Neural crest cell (in vitro differentiated cells): ENCODE measurements at places on chromosomes 12 and 14. TPM values are rescaled to one million over a fixed set of nuclear protein-coding genes. Genes with fewer than 3 reads are reported as not detected.

- H3K27me3 ChIP-seq = no peaks in the 10 kb centered on the region
- DNase-seq = no peak
- H3K27ac ChIP-seq = no peak overlapping the region
- no peaks in the 10 kb centered on the region for H3K4me1 ChIP-seq
Measured at GRCh38 chr14:89899291-89899690, 55.2 kb downstream of the EFCAB11 start.

DNA sequence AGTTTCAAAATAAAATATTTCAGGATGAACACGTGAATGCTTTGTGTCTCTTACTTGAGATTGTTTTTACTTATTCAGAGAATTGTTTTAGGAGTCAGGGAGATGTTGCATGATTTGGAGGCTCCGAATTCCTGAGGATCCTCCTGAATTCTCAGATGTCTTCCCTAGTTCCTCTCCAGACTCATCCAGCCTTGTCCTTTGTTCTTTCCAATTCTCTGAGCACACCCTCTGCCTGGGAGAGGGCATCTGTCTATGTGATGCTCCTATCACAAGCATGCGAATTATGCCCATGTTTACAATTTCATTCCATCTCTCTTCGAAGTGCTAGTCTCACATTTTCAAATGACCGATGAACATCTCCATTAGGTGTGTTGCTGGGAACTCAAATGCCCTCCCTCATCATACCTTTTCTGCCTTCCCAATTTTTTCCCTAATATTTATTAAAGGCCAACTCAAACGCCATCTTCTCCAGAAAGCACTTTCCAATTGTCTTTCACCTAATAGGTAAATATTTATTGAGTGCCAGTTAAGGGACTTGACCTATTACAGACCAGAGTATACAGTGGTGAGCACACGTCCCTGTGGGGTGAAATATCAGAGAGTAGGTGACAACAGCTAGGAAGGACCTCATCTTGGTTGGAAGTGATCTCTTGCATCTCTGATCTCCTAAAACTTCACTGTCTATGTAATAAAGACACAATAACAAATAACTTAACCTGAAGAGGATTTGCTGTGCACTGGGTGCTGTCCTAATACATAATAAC is 64.4 kb downstream of the ARF6 start:
- H3K27ac ChIP-seq = no peak overlapping the region
- no peaks in the 10 kb centered on the region for H3K4me1 ChIP-seq
- H3K4me3 ChIP-seq = no peak overlapping the region
- H3K27me3 ChIP-seq = no peaks in the 10 kb centered on the region
- no peak for DNase-seq

- H3K27ac ChIP-seq = peak overlapping the region; percentile 87
- no peaks in the 10 kb centered on the region for H3K36me3 ChIP-seq
- peak overlapping the region; percentile 52 for H3K4me3 ChIP-seq
- peaks cover 21% of the 10 kb centered on the region for H3K27me3 ChIP-seq
- DNase-seq = no peak
Measured at GRCh38 chr12:69007101-69007854, 74.3 kb upstream of the CPM start.

DNA sequence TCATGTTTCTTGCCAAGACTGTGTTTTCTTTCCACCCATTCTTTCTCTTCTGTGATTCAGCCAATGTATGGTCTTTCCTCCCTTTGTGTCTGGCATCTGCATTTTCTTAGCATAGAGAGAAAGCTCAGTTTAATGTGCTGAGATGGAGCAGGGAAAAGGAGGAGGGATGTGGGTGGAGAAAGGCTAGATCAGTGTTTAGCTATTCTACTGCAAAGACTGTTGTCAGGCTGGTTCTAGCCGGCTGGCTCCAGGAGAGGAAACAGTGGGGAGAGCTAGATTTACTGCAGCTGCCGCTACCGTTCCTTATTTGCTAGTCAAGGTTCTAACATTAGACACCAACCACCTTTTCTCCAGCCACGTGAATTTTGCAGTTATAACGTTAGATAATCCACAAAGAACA is 5.2 kb upstream of the RIMKLB start:
- no peaks in the 10 kb centered on the region for H3K36me3 ChIP-seq
- peaks cover 37% of the 10 kb centered on the region for H3K4me1 ChIP-seq
- H3K27ac ChIP-seq = peak overlapping the region; percentile 73

The TAS2R43 gene
- 0.30 and 0.47 TPM in 2 replicates for total RNA-seq

- H3K36me3 ChIP-seq = no peaks in the 10 kb centered on the region
- no peak overlapping the region for H3K4me3 ChIP-seq
- no peaks in the 10 kb centered on the region for H3K27me3 ChIP-seq
- DNase-seq = no peak
- no peaks in the 10 kb centered on the region for H3K4me1 ChIP-seq
Measured at GRCh38 chr14:31582836-31583452, 21.7 kb downstream of the NUBPL start.

DNA sequence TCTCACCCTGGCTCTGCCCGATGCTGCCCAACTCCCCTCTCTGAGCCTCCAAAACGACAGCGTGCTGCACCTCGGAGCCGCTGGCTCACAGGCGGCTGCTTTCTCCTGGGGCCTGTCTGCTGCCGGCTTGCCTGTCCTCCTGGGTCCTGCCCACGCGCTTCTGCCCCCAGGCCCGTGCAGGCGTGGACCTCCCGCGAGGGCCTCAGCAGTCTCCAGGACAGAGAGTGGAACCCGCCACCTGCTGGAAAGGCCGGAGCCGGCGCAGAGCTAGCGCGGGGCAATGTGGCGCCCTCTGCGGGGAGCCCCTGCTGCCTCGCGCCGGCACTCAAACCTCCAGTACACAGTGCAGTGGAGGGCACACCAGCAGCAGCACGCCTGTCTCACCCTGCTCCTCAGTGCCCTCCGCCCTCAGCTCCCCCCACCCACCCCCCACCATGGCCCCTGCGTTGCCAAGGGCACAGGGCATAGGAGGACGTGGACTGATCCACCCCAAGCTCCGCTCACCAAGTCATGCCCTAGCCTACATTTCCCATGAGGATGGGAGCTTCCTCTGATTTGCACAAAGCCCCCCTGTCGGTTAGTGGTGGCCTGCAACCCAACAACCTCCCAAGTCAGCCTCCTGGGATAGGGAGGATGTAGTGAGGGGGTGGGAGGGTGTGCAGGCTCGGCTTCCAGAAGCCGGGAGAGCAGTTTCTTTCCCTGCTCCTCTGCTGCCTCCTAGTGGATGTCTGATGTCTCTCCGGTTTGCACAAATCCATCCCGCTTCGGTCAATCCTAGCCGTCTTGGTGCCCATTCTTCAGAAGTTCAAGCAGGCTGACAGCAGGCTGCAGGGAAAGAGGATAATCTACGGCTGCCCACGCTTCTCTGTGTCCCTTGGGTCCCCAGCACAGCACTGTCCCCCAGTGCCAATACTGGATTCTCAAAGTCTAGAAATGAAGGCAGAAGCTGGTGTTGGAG is 25.2 kb downstream of the KRT8 start:
- H3K36me3 ChIP-seq = no peaks in the 10 kb centered on the region
- DNase-seq = peak; percentile 77
- H3K4me1 ChIP-seq = peaks cover 10% of the 10 kb centered on the region
- peak overlapping the region; percentile 83 for H3K4me3 ChIP-seq

DNA sequence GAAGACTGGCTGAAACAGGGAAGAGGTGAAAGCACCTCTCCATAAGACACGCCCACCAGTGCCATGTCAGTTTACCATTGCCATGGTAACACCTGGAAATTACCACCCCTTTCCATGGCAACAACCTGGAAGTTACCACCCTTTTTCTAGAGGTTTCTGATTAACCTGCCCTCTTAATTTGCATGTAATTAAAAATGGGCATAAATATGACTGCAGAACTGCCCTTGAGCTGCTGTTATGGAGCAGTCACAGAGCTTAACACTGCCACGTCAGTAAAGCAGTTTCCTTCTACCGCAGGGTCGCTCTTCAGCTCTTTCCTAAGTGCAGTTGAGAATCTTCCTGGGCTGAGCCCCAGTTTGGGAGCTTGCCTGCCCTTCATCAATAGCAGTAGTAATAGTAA is 55.2 kb downstream of the RASSF3 start:
- H3K27me3 ChIP-seq = no peaks in the 10 kb centered on the region
- peaks cover 40% of the 10 kb centered on the region for H3K4me1 ChIP-seq
- no peaks in the 10 kb centered on the region for H3K36me3 ChIP-seq
- H3K27ac ChIP-seq = no peak overlapping the region

DNA sequence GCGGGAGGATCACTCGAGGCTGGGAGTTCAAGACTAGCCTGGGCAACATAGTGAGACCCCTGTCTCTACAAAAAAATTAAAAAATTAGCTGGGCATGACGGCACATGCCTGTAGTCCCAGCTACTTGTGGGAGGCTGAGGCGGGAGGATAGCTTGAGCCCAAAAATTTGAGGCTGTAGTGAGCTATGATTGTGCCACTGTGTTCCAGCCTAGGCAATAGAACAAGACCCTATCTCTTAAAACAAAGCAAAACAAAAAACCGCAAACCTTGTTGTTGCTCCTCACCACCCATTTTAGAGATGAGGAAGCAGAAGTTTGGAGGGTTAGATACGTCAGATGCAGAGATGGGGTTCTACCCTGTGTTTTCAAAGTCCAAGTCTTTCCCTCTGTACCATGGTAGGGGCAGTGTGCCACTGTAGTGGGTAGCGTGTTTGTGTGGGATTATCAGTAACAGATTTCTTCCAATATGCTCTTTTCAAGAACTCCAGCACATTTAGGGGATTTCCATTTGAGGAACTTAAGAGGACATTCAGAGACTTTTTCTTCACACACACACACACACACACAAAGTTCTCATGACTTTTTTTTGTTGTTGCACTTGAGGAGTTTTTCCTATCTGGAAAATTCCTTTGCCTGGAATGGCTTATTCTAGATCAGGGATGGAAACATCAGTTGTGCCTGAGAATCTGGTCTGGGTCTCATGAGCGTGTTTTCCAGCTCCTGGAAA is 186.5 kb downstream of the CHST11 start:
- peak overlapping the region; percentile 63 for H3K27ac ChIP-seq
- peaks cover 10% of the 10 kb centered on the region for H3K4me1 ChIP-seq
- peaks cover 5% of the 10 kb centered on the region for H3K36me3 ChIP-seq
- H3K27me3 ChIP-seq = no peaks in the 10 kb centered on the region
- no peak overlapping the region for H3K4me3 ChIP-seq

- no peak overlapping the region for H3K27ac ChIP-seq
- H3K27me3 ChIP-seq = no peaks in the 10 kb centered on the region
- peak overlapping the region; percentile 51 for H3K4me3 ChIP-seq
- H3K4me1 ChIP-seq = peaks cover 60% of the 10 kb centered on the region
- no peaks in the 10 kb centered on the region for H3K36me3 ChIP-seq
Measured at GRCh38 chr12:116123451-116124258, 153.8 kb downstream of the MED13L start.

DNA sequence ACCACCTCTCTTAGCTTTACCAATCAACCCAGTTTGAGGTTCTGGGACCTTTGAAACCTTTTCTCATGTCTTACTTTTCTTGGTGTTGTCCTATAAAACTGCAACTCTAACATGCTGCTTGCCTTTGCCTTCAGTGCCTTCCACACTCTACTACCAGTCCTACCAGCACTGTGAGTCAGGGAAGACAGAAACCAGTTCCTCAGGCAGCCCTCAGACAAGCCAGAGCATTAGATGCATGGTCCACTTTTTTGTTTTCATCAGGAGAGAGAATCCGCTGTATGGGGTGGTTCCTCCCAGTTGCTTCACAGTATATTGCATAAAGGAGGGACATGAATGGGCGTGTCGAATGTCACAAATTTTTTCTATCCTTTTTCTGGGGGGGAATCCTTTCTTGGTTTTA is 17.3 kb upstream of the KLRB1 start:
- no peak overlapping the region for H3K27ac ChIP-seq
- DNase-seq = no peak
- no peak overlapping the region for H3K4me3 ChIP-seq
- peaks cover 8% of the 10 kb centered on the region for H3K36me3 ChIP-seq

DNA sequence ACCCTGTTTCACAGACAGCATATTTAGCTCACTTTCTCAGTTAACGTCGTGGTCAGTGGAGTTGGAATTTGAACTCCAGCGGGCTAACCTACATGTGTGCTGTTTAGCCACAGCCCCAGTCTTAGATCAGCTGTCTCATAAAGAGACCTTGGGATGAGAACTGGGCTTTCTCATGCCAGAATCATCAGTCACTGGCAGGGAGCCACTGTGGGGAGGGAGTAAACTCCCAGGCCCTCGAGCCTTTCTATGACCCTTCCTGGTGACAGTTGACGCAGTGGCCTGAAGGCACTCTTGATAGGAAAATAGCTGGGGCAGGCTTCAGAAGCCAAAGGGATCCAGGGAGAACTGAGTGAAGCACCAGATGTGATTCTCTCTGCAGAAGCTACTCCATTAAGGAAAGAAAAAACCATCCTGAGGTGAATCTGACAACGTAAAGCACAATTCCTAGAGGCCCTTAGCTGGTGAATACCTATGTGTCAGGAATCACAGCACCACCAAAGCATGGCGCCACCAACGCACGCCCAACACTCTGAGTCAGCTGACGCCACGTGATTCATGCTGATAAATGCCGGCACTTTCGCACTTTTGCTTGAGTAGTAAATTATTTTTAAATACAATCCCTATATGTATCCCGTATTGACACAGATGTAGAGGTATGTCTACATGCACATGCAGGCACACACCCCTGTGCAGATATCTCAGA is 279.6 kb upstream of the TMEM132C start:
- H3K36me3 ChIP-seq = peaks cover 2% of the 10 kb centered on the region
- no peaks in the 10 kb centered on the region for H3K27me3 ChIP-seq
- DNase-seq = no peak
- H3K27ac ChIP-seq = no peak overlapping the region
- H3K4me1 ChIP-seq = peaks cover 18% of the 10 kb centered on the region
- H3K4me3 ChIP-seq = no peak overlapping the region

The IL25 gene
- not detected in 2 replicates for total RNA-seq

DNA sequence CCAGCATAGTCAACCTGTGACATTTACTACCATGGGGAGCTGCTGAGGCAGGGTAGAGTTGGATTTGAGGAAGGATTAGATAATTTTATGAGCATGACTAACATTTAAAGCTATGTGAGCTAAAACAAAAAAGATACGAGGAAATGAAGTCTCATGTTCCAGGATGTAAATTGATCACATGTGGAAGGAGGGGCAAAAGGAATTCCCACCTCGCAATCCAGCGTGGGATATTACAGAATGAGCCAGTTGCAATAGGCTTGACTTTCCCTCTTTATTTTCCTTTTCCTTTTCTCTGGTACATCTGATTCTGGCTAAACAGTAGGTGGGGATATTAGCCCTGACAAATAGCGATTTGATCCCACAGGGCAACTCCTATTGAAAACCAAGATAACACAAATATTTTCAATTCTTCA is 214.9 kb upstream of the HMGA2 start:
- H3K4me1 ChIP-seq = no peaks in the 10 kb centered on the region
- no peak overlapping the region for H3K4me3 ChIP-seq
- H3K27me3 ChIP-seq = no peaks in the 10 kb centered on the region
- H3K36me3 ChIP-seq = no peaks in the 10 kb centered on the region

DNA sequence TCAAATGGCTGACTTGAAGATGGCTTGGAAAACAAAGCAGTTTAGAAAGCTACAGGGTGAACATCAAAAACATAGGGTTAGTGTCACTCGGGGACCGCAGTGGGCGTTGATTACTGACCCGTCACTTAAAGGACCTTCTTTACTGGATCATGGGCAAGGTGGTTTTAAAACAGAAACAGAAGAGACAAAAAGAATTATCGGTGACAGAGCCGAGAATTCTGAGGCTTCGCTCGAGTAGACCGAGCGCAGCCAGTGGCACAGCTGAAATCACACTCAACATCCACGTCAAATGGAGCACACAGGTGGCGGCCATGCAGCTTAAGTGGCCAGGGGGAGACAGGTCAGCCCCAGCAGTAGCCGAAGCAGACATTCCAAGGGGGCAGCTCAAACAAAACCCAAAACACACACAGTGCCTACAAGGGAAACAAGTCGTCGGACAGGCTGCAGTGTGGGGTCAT is 17.3 kb downstream of the SNRNP35 start:
- H3K4me3 ChIP-seq = no peak overlapping the region
- H3K27me3 ChIP-seq = no peaks in the 10 kb centered on the region
- peaks cover 3% of the 10 kb centered on the region for H3K36me3 ChIP-seq
- peak overlapping the region; percentile 37 for H3K27ac ChIP-seq
- no peak for DNase-seq
- peaks cover 4% of the 10 kb centered on the region for H3K4me1 ChIP-seq
